ENCODE measurements at places on chromosomes 2 and 18. TPM values are rescaled to one million over a fixed set of nuclear protein-coding genes. Genes with fewer than 3 reads are reported as not detected.

The HJURP gene
- 1.0 TPM for total RNA-seq

GRCh38 chr2:11753886-11754699 is 7.7 kb downstream of the LPIN1 start:
- peak; percentile 43 for DNase-seq

GRCh38 chr2:158004126-158004764 is 97.4 kb upstream of the UPP2 start:
- no peak for DNase-seq

DNA sequence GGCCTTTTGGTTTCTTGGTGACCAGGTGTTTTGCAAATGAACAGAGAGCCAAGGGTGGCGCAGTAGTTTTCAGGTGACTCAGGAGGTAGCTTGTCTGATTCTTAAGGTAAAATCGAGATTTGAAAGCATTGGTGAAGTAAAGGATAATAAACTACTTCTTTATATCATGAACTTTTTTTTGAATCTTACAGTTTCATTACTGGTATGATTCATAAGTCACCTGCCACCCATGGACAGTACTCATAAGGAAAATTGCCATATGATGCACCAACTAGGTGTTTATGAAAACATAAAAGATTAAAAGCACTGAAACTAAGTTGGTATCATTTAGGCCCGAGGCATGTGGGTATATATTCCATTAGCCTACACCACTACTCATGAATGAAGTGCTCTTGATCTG is 84.1 kb upstream of the MGAT5 start:
- DNase-seq: no peak

DNA sequence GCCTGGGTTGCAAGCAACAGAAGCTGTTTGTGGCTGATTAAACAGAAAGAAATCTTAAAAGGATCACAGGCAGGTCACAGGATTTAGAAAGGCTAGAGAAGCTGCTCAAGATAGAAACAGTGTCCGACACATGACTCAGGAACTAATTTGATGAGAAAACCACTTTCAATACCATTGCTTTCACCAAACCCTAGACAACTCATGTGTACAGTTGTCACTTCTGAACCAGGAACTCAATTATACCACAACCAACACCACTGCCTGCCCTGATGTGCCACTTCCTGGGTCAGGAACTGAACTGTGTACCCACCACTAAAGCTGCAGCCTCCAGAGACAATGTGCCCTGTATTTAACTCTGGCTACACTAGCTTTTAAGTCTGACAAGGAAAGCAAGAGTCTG is 56.0 kb downstream of the TMEM247 start:
- DNase-seq: no peak

- DNase-seq: no peak
Observed at GRCh38 chr18:48622911-48623431, 84.1 kb downstream of the CTIF start.

GRCh38 chr2:226791056-226791486 is 8.5 kb downstream of the IRS1 start:
- no peak for DNase-seq

The MYOM1 gene
- 4.1 TPM for total RNA-seq
